ENCODE measurements at places on chromosomes 3 and 15. TPM values are rescaled to one million over a fixed set of nuclear protein-coding genes. Genes with fewer than 3 reads are reported as not detected.

DNA sequence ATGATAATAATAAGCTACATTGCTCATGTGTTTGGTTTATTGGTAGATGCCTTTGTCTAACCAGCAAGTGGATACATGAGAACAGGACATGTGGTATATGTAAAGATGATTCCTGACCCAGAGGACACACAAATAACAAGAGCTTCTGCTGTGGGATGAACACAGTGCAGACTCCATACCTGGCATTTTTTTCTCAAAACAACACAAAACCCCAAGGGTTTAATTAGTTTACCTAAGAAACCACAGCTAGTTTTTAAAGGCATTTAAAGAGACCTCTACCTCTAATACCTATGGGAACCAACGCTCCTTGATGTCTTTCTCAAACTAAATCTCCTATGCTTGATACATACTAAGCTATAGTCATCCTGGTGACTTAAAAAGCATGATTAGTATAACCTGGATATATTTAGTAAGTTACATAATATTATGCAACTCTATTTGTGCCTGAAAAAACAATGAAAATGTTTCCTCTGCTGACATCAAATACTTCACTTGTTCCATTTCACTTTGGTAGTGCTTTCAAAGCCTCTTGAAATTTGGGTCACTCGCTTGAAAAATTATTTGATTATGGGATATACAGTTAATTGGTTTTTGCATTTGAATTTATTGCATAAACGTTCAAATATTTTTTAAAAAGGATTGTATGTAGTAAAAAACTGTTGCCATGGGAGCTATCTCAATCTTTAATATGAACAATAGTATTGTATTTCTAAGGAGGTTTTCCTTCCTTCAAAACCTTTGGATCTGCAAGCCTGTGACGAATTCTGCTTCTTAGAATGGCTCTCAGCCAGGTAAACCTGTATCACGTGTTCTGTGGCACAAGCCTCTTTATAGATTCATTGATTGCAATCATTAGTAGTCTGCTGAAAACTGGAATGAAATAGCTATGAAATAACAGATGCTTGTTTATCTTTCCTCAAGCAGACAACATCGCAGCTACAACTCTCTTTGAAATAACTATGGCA lies 233.0 kb upstream of the KCNMB2 start:
- no peak for DNase-seq

GRCh38 chr3:6354653-6355052 lies 506.3 kb upstream of the GRM7 start:
- DNase-seq, result no peak

FURIN gene
- 42.7 TPM for total RNA-seq

DNA sequence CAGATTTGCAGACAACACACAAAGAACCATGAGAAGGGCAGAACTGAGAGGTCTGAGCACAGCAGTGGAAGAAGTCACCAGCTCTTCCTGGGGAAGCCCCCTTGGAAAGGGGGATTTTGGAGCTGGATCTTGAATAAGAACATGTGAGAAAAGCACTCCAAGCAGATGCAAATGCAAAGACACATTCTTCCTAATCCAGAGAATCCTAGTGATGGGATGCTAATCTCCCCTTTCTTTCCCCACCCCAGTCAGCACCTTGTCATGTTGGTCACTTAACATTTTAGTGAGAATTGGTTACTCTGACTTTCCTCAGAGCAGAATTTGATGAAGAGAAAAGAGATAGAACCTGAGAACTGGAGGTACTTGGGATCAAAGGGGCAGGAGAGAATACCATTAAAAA lies 148.5 kb downstream of the SSR3 start:
- DNase-seq, result no peak

- no peak for DNase-seq
Observed at GRCh38 chr3:154122912-154123559, 1.8 kb downstream of the ARHGEF26 start.

- no peak for DNase-seq
Observed at GRCh38 chr3:146524961-146525360, 19.4 kb downstream of the PLSCR1 start.

- no peak for DNase-seq
Observed at GRCh38 chr3:193506921-193507320, 47.8 kb downstream of the ATP13A4 start.

DNA sequence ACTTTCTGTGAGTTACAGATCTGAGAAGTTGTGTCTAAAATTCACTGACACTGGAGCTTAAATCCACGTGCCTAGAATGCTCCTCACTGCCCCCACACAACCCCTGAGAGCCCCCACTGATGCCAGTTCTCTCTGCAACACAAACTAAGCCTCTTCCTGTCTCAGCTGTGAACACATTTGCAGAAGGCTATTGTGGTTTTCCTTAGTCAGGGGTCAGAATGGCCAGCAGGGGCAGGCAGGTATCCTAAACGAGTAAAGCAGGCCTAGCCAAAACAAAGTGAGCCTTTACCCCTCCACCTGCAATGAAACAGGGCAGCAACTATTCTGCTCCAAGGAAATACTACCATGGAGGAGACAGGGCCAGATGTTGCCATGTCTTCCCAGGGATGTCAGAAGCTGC lies 78.6 kb downstream of the FHIT start:
- no peak for DNase-seq
